ENCODE measurements at places on chromosomes 12 and 14.

DNA sequence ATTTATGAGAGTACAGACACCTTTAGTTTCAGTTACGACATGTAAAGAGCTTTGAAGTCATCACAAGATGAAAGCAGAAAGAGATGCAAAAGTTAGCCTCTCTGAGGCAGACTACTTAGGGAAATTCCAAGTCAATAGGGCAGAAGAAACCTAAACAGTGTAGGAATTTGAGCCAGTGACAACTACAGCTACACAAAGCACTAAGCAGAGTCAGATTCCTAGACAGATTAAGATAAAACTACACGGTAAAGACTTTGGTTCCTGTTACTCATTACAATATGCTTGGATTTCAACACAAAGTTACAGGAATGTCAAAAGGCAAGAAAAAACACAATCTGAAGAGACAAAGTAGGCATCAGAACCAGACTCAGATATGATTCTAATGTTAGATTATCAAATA, 1302.3 kb downstream of the FSCB start:
- no peak for DNase-seq

DNA sequence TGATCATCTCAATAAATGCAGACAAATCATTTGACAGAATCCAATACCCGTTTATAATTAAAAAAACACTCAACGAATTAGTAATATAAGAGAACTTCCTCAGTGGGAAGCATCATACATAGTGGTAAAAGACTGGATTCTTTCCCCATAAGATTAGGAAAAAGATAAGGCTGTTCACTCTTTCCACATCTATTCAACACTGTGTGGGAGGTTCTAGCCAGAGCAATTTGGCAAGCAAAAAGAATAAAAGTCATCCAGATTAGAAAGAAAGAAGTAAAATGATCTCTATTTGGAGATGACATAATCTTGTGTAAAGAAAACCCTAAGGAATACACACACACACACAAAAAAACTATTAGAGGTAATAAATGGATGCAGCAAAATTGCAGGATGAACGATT, 38.4 kb downstream of the YEATS4 start:
- no peak for DNase-seq

DNA sequence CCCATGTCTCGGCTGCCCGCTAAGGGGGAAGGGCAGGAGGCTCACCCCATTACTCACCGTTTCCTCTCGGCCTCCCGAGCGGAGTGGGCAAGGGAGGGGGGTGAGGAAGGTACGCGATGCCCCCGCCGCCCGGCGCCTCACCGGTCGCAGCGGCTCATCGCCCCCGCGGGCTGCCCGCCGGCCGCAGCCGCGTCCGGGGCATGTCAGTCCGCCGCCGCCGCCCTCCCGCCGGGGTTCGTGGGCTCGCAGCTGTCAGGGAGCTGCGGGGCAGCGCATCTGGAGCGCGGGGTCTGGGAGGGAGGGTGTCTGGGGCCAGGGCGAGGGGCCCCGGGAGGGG, 461 bp downstream of the SLC8A3 start:
- DNase-seq = no peak

DNA sequence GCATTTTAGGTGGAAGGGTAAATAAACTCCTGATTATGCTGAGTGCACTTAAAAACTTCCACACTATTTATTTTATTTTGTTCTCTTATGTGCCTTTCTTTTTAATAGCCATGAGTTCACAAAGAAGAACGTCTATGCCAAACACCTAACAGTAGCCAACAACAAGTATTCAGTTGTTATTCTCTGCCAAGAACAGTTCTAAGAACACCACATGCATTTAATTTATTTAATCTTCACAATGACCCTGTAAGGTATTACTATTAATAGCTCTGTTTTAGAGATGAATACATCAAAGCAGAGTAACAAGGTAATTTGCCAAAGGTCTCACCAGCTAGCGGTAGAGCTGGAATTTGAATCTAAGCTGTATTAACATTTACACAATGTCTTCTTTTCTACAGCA, 240.1 kb downstream of the ALG10B start:
- DNase-seq = no peak

DNA sequence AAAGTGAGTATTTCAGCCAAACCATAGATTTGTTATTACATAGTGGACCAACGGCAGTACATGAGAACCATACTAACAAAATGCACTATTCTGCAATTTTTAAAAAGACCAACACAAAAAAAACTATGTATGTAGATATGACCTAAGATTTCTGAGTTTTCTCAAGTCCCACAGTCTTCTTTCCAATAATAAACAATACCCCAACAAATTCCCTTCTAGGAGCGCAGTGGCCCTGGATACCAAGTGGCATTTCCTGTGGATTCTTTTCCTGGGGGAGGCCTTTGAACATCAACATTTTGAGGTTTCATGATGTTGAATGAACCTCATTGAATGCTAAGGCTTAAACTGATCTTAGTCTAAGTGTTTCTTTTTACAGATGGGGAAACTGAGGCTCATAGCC, 210.5 kb downstream of the BCAT1 start:
- DNase-seq = no peak

- peak; percentile 52 for DNase-seq
These were observed 95.2 kb upstream of the PCED1B start for GRCh38 chr12:46983959-46984841.

GRCh38 chr12:119931402-119931801, 54.3 kb upstream of the CIT start:
- DNase-seq = no peak

- DNase-seq = no peak
These were observed 54.1 kb upstream of the PLBD1 start for GRCh38 chr12:14621826-14622225.

DNA sequence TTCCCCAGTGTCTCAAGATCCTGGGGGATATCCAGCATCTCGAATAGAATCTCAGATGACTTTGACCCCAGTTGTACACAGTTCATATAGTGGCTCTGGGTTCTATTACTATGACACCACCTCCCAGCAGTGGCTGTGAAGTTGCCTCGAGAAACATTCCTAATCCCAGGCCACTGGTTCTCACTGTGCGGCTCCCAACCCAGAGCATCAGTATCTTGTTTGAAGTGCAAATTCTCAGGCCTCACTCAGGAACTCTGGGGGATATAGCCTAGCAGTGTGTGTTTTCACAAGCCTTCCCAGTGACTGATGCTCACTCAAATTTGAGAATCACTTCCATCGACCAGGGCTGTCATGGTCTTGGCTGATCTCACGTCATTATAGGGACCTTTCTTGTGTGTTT, 69.3 kb upstream of the IGF1 start:
- no peak for DNase-seq

DNA sequence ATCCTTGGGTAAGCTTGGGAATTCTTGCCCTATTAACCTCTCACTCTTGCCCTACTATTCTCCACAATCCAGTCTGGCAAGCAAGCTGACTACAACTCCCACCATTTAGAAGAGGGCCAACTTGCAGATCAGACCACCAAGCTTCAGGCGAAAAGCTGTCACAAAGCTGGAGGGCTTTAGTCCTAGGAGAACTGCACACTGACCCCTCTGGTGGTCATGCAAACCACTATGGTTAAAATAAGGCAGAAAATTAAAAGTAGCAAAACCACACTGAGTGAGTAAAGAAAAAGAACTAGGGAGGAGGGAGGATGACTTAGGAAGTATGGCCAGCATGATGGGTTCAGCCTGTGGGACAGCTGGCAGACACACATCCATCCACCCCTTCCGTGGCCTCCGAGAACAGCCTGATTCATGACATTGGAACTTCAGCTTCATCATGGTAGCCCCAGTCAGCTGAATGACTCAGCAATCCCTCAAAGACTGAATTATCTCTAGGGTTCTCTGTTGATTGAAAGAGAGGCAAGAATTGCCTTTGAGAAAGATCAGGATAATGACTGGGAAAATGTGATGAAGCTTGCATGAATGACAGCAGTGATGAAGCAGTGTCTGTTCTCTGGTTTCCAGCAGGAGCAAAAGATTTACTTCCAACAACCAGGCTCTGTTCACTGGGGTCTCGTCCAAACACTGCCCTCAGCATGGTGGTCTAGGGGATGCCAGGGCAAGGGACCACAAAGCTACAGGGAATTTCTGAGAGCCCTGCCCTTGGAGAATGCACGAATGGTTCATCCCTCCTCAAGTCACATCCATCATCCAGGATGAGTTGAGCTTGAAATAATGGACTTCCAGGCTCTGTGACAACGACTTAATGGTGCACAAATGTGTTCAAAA, 24.4 kb downstream of the PITPNM2 start:
- no peak for DNase-seq

DNA sequence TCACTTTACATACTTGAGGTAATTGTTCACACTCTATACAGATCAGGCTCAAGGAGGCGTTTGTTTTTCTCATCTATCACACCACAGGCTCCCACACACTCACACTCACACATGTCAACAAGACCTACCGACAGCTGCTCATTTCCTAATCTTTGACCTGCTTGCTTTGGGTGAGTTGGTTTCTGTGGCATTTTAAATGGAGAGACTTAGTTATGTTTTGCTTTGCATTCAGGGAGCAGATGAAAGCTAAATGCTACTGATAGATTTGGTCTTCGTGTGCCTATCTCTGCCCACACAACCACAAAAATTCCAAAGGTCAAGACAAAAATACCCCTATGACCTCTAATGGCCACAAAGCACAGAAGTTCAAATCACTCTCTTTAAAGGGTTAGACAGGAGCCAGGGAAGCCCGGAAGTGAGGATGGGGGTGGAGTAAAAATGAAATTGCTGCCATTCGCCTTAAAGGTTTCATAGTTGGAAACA, 203.5 kb upstream of the G2E3 start:
- DNase-seq = no peak

- no peak for DNase-seq
These were observed 1.5 kb downstream of the ATP2B1 start for GRCh38 chr12:89706986-89707702.

DNA sequence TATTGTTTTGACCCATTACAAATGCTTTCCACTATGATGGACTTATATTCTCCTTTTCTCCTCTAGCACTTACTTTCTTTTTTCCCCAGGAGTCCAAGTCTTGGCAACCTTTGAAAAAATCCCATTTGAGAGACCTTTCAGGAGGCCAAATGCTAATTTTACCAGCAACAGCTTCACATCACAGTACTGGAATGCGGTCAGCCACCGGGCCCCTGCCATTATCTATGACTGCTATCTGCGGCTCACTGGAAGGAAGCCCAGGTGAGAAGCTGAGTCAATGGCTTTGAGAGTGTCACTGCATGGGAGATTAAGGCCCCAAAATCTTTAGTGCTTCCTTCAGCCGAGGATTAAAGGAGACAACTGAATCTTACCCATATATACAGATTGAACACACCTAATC, 64.2 kb downstream of the ERGIC2 start:
- DNase-seq = no peak

GRCh38 chr14:31000629-31001338, 24.7 kb upstream of the AP4S1 start:
- DNase-seq = no peak

GRCh38 chr12:27109334-27110028, 27.1 kb upstream of the C12orf71 start:
- no peak for DNase-seq

GRCh38 chr14:67583711-67584644, 16.1 kb downstream of the PIGH start:
- peak; percentile 50 for DNase-seq

DNA sequence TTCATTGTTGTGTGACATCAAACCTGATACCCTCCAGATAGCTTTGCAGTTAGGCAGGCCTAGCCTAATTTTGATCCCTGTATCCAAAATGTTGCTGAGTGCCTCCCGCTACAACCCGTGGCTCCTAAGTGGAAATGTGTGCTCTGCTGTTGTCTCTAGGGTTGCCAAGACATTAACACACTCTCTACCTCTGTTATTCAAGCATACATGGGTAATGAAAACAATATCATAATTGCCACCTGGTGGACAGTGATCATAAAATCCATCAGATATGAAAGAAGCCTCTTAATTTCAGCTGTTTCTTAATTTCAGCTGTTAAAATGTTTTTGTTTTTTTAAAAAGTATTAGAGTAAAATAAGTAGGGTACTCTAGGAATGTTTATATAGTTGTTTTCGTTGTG, 93.5 kb downstream of the PLEKHA5 start:
- no peak for DNase-seq
